Left kidney (tissue), 8 donors: ENCODE measurements at places on chromosomes 7 and 10. TPM values are rescaled to one million over a fixed set of nuclear protein-coding genes. Genes with fewer than 3 reads are reported as not detected.

DNA sequence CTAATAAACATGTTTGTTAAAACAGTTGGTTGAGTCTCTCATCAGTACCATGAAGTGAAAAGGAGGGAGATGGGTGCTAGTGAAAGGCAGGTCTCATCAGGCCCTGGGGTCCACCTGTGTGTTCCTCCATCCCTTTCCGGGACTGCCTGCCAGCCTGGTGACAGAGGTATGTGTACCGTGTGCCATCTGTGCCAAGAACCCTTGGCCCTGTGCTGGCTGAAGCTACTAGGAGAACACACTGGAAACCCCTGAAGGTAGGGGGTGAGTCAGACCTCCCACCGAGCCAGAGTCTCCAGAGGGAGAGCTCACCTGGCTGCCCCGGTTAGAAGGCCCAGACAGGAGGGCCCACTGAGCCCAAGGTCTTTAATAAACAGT, 2.3 kb downstream of the DDIT4 start:
- DNase-seq = no peak

The AKR1C2 gene
- polyA plus RNA-seq = 8.5 TPM

The TMEM176B gene
- 78.4 TPM for polyA plus RNA-seq

The HOXA9 gene
- polyA plus RNA-seq = 124 TPM

DNA sequence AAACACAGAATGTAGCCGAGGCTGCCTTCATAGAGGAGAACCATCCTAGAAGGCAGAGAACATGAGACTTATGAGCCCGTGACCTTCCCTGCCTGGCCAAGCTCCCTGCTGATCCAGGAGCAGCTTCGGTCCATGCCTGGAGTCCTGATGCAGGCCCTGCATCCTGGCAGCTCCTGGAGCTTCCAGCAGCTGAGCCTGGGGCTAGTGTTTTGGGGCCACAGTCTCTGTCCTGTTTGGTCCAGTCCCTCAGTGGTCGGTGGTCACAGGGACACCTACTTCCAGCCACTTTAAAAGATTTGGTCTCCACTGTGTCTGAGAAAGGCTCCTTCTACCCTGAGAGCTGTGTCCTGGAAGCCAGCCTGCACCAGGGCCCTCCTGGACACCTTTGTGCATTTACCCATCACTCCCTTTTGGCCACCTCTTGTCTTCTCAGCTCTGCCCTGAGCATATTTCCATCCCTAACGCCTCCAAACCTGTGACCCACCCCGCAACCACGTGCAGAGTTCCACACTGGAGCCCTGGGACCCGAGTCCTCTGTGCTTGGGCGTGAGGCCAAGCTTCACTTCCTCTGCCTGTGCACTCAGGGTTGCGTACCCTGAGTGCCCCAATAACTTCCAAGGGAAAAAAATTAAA, 315.2 kb upstream of the ZNF32 start:
- no peak for DNase-seq

GRCh38 chr7:149292462-149292823, 30.4 kb downstream of the ZNF783 start:
- DNase-seq = no peak

DNA sequence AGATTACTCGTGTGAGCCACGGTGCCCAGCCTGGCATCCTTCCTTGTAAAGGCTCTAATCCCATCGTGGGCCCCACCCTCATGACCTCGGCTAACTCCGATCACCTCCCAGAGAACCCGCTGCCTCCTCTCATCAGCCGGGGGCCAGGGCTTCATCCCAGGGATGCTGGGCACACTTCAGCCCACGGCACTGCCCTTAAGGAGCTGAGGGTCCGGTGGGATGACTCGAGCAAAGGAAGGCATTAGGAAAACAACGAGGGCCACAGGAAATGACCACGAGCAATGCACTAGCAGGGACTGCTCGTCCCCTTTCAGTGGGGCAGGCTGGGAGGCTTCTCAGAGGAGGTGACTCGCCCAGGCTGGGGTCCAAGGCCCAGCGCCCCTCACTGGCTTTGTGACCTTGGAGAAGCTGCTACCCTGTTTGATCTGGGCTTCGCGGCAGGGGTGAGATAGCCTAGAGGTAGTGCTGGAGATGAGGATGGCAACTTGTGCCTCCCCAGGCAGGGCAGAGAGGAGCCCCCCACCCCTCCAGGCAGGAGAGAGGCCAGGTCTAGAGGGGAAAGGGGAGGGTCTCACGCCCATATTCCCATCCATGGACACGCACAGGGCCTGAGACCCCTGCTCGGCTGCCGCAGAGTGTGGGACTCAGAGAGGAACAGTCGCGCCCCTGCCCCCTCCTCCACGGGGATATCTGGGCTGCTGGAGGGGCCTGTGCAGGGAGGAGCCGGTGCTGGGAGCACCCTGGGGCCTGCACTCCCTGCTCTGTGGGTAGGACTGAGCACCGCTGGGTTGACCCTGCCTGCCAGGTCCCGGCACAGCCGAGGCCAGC, 26.8 kb downstream of the ELFN1 start:
- no peak for DNase-seq

DNA sequence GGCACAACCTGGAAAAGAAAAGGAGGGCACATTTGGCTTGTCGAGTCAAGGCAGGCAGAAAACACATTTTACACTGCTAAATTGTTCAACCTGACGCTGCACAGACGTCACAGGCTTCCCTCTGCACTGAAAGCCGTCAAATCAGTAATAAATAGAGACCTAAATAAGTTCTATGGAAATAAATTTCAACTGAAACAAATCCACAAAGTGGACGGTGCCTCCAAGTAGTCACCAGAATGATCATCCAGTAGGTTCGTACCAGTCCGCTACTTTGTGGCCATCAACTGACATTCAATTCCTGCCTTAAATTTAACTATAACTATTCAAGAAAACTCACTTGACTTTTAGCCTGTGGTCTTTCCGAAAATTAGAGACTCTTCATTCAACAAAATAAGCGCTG, 49.0 kb downstream of the NPVF start:
- no peak for DNase-seq

DNA sequence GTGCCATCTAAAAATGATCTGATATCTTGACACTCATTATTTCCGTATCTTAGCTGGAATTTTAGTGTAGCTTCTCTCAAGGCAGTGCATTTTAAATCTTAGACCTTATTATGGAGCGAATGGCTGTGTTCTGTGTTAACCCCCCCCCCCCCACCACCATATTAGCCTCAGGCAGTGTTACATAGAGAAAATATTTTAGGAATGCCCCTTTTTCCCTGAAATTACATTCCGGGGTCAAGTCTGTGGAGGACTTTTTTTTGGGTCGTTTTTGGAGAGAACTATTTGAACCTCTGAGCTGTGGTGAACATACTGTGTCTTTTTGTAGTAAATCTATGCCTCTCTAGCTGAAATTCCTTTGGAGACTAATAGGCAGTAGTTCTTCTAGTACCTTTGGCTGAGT, 3.1 kb downstream of the CCDC126 start:
- DNase-seq = no peak

The SPACDR gene
- polyA plus RNA-seq = 1.2 TPM

- DNase-seq = no peak
Observed at GRCh38 chr10:46528675-46529615, 27.5 kb downstream of the GPRIN2 start.

The CYP2C19 gene
- 0.12 TPM for polyA plus RNA-seq

GRCh38 chr10:9211228-9211627, 1156.7 kb downstream of the GATA3 start:
- no peak for DNase-seq

The HSPA14 gene
- 27.2 TPM for polyA plus RNA-seq
